ENCODE measurements at places on chromosomes 7 and 10. TPM values are rescaled to one million over a fixed set of nuclear protein-coding genes. Genes with fewer than 3 reads are reported as not detected.

OPN4 gene
- total RNA-seq: not detected

CALML5 gene
- not detected for total RNA-seq

SORBS1 gene
- total RNA-seq: 1.1 TPM

SLC26A5 gene
- total RNA-seq: 0.33 TPM

NOC3L gene
- total RNA-seq: 18.3 TPM

CAMK1D gene
- total RNA-seq: 1.1 TPM

CLCN1 gene
- total RNA-seq: not detected

PPP1R17 gene
- total RNA-seq: not detected

BTBD16 gene
- not detected for total RNA-seq

NXPH1 gene
- total RNA-seq: not detected

AGR2 gene
- not detected for total RNA-seq

SAMD9L gene
- 7.8 TPM for total RNA-seq

TPK1 gene
- total RNA-seq: 13.1 TPM
